Epithelial cell of proximal tubule (primary cell): ENCODE measurements at places on chromosomes 13 and 19. TPM values are rescaled to one million over a fixed set of nuclear protein-coding genes. Genes with fewer than 3 reads are reported as not detected.

DNA sequence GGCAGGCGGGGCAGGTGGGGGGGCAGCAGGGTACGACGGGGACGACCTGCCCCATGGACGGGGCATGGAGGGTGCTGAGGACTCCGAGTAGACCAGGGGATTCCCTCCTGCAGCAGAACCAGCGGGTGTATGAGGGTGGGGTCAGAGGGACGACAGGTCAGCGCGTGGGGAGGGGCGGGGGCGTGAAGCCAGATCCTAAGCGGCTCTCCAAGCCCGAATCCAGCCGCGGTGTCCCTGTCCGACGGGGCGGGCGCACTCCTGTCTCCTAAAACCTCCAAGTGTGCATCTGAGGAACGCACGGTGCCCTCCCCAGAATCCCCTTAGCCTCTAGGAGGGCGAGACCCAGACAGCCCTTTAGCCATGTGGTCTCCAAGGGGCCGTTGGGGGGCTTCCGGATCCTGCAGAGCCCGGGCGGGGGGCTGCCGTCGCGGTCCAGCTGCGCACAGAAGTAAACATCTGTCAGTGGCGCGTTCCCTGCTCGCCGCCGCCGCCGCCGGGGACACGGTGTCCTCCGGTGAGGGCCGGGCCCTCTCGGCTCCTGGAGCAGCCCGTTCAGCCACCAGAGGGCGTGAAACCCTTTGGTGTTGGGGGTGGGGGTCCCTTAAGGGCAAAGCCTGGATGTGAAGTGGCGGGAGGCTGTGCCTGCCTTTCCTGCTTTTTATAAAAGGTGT is 730 bp downstream of the NRTN start:
- no peak for DNase-seq

GRCh38 chr13:98405107-98405571 is 171.8 kb downstream of the STK24 start:
- no peak for DNase-seq

GRCh38 chr19:4500841-4501591 is 17.3 kb downstream of the PLIN4 start:
- no peak for DNase-seq

DNA sequence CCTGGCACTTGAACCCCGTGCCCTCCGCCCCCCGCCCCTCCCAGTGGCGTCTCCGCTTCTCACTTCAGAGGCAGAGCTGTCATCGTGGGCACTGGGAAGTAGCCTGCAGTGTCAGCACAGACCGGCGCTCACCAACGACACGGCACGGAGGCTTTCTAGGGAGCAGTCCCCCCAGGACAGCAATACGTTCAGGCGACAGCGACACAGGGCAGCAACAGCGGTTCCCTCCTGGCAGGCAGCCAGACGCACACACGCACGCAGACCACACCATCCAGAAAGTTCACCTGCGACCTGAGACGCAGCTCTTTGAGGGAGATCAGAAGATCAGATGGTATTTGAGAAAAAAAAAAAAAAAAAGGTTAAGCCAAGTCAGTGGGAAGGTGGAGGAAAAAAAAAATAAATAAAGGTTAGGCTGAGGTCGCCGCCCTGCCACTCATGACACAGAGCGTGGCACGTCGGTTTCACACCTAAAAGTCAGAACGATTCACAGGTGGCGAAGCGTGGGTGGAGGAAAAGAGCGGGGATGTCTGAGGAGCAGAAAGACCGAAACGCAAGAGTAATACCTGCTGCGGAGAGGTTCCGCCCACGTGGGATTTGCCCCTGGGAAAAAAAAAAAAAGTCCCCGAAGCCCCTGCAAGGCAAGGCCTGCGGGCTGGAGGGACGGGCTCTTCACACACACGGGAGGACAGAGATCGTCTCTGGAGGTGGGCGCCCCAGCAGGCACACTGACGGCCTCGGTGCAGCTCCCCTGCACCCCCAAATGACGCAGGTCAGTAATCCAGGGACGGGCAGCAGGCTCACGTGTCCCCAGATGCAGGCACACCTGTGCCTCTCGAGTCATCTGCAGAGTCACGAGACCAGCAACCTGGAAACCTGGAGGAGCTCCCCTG is 94.5 kb downstream of the GNG7 start:
- DNase-seq: no peak

- DNase-seq: no peak
These were observed 895 bp downstream of the B3GNT8 start for GRCh38 chr19:41426116-41426841.

GRCh38 chr13:90402613-90403012 is 944.9 kb upstream of the MIR17HG start:
- DNase-seq: no peak

GRCh38 chr19:19276851-19277250 is 3.8 kb upstream of the TM6SF2 start:
- DNase-seq: no peak

GRCh38 chr13:66958611-66959010 is 271.5 kb downstream of the PCDH9 start:
- DNase-seq: no peak

- no peak for DNase-seq
These were observed 74.2 kb downstream of the RASA3 start for GRCh38 chr13:114058051-114058867.

DNA sequence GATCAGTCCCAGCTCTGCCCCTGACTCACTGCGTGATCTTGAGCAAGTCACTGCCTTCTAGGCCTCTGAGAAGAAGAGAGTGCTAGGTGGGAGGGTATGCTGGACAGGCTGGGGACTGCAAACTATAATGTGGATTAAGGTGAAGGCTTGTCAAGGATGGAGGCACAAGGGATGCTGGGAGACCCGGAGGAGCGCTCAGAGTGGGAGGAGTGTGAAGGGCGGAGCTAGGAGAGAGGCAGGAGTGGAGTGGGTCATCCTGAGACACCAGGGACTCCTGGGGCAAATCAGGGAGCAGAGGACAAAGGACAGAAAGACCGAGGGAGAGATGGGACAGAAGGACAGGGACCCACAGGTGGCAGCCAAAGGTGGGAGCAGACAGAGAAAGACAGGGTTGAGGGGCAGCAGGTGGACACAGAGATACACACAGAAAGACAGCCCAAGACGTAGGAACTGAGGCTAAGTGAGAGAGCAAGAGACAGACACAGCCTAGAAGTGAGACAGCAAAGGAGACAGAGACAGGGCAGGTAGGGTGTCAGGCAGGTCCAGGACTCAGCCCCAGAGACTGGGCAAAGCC is 2.6 kb downstream of the GRIK5 start:
- DNase-seq: no peak

DNA sequence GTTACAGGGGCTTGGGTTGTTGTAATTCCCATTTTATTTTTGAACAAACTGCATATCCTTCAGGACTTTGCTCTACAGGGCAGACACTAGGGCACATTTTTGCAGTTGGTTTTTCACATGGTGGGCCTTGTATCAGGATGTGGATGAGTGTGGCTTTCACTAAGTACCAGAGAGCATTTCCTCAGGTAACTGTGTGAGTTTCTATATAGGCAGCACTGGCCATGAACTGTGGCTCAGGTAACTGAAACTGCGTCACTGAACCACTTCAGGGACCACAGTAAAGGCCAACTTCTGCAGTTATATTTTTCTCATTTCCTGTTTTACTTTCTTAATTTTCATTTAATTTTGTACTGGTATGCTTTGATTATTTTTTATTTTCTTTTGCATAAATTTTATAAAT is 166.5 kb downstream of the ZNF486 start:
- DNase-seq: no peak

- no peak for DNase-seq
These were observed 178.2 kb downstream of the B3GLCT start for GRCh38 chr13:31377946-31378345.

DNA sequence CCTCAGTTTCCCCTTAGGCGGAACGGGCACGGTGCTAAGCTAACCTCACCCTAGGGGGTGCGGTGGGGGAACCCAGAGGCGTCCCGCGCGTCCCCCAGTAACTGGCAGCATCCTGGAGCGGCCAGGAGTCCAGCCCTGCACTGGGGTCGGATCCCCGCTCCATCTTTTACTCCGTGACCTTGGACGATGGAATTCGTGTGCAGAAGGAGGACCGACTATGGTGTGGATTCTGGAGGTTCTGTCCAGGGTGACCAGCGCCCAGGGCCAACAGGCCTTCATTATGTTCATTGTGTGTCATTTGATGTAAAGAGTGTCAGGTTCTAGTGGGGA is 630 bp downstream of the SPPL2B start:
- no peak for DNase-seq

DNA sequence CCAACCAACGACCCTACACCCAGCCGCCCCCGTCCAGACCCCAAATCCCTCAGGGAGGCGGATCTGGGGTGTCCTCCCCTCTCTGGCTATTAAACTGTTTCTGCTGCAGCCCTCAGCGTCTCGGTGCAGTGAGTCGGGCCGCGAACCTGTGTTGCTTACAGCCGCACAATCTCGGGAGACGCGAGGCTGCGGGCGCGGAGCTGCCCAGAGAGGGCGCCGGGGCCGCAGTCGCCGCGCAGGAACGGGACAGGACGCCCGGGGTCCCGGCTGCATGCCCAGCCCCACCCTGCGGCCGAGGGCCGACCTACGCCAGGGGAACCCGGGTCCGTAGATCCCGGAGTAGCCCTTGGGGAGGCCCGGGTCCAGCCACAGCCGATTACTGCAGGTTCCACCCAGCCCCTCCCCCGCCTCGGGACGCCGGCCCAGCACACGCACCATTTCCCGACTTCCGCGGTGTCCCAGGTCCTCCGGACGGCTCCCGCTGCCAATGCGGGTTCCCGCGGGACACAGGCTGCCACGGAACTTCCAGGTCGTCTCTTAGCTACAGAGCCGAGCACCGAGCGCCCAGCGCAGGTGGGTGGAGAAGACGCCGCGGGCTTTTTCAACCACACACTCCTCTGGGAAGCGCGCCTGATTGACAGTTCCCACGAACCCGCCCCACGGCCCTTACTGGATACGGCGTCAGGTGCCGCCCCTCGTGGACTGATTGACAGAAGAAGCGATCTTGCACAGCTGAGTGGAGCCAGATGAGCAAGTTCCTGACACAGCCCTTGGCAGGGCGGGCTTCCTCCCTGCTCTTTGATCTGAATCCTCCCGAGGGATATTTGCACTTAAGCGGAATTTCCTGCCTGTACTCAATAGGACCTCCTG is at the start of gene ZNF799:
Gene ZNF799 (minus strand): TSS at position 639 of the 870 bp plus-strand sequence. CDS start 201 bp downstream, at position 438.
- DNase-seq: peak; percentile 88

DNA sequence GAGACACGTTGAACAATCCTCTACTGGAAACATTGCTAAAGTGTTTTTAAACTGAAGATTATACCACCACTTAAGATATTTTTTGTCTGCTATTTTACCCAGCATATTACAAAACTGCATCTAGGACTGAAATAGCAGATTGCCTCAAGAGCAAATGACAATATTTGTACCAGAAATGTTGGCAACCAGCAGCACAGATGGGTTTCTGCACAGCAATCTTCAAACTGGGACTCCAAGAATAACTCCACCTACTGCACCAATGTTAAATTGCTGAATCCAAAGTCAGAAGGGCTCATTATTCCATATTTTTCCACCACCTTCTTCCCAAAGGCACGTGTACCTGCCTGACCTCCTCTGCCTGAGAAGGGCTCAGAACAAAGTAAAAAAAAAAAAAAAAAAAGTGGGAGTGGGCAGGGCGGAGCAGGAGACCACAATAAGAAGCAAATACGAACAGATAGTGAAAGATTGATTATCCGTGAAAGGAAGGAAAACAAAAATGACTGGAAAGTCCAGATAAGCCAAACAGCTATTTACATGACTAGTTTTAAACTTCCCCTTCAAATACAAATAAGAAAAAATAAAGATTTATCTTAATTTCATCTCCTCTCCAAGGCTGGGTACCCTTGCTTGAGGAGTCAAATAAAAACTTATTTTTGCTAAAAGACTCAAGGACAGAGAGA is 79.4 kb downstream of the FOXO1 start:
- DNase-seq: no peak

DNA sequence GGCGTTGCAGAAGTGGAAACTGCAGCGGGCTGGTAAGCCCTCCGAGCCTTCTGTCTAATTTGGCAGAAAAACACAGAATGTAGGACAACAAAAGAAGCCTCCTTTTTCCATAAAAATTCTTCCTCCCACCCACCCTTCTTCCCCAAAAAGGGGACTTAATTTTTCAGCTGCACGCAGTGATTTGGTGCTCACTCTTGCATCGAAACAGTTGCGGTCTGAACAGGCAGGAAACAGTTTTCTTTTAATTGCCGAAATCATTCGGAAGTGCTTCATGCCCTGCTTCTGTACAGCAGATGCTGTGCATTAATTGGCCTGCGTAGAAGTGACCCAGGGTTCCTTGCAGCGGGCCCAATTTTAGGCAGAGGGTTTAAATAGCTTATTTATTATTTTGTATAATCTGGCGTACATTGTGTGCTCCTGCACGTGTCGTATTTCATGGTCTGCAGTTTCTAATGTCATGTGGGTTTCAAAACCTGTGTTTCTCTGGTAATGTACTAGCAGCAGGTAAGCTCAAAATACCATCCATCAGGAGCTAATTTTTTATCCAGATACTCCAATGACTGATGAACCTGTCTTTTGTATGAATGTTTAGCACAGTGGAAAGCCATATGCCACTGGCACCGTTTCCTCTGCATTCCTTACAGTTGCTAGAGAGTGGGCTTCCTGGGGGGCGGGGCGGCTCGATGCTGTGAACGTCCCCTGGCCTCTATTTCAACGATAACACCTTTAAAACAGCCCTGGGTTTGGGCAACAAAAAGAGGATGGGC is 66.6 kb downstream of the GGACT start:
- DNase-seq: no peak

VSTM2B gene
- total RNA-seq: not detected in 2 replicates

ZNF440 gene
- total RNA-seq: 2.7 and 2.9 TPM in 2 replicates

ZNF229 gene
- 3.1 and 4.8 TPM in 2 replicates for total RNA-seq

ZNF418 gene
- total RNA-seq: 1.3 and 1.5 TPM in 2 replicates

SYCN gene
- not detected in 2 replicates for total RNA-seq

RDH8 gene
- total RNA-seq: not detected in 2 replicates

MYH14 gene
- 19.2 and 23.8 TPM in 2 replicates for total RNA-seq

IGFL1 gene
- not detected in 2 replicates for total RNA-seq
